ENCODE measurements at places on chromosomes 2 and 18.

DNA sequence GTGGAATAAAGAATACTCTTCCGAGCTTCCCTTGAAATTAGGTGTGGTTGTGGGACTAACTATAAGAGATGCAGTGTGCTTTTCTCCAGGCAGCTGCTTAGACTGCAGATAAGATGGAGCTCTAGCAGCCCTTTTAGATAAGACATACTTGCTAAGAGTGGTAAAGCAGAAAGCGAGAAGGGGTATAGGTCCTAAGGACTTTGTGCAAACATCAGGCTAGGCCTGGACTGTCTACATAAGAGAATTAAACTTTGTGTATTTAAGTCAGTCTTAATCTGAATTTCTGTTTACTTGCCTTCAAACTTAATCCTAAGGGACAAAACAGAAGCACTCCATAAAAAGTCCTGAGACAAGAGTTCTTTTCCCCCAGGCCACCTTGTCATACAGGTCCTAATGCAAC is 218.9 kb downstream of the RAB3GAP1 start:
- DNase-seq: no peak

- no peak for DNase-seq
These were observed 186.5 kb upstream of the RASGRP3 start for GRCh38 chr2:33289961-33290360.

DNA sequence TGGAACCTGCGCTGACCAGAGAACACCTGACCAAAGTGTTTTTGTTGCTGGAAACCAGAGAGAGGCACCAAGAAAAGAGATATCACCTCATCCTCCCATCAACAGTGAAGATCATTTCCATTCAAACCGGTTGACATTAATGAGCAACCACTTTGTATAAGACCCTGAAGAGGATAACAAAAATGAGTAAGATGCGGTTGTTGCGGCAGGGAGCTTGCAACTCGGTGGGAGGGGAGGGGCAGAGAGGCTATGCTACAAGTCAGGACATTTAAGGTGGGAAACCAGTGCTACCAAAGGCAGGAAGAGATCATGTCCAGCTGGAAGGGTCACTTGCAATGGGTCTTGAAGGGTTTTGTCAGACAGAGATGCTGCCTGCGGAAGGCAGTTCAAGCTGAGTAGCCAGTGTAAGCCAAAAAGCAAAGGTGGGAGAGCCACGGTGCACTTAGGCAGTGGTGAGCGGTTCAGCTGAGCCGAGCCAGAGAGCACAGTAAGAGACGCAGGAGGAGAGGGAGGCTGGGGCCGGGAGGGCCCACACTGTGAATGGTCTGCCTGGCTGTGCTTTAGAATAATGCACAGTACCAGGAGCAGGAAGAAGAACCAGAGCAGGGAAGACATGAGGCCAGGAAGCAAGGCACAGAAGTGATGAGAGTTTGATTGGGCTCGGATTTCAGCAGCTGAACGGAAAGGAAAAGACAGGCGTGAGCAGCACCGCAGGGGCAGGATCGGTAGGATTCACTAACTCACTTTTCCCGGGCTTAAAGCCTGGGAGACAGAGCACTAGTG is 24.4 kb upstream of the DTNB start:
- DNase-seq: no peak

GRCh38 chr2:241903121-241904010 is 33.8 kb downstream of the RTP5 start:
- DNase-seq: no peak

DNA sequence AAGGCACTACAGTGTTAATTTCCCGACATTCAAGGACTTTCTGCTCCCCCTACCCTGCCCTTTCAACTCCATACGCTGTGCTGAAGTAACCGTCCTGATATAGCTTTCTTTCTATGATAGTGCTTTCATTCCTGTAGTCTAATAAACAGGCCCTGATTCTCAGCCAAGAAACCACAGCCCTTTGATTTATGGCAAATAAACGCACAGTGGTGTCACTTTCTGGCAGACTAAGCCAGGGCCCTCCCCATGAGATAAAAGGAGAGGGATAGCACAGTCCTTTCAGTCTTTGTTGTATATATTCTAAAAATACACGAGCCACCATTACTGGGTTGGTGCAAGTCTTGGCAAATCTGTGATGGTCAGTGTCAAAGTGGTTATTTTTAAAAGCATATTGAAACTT is 291.2 kb downstream of the ALPK2 start:
- no peak for DNase-seq

DNA sequence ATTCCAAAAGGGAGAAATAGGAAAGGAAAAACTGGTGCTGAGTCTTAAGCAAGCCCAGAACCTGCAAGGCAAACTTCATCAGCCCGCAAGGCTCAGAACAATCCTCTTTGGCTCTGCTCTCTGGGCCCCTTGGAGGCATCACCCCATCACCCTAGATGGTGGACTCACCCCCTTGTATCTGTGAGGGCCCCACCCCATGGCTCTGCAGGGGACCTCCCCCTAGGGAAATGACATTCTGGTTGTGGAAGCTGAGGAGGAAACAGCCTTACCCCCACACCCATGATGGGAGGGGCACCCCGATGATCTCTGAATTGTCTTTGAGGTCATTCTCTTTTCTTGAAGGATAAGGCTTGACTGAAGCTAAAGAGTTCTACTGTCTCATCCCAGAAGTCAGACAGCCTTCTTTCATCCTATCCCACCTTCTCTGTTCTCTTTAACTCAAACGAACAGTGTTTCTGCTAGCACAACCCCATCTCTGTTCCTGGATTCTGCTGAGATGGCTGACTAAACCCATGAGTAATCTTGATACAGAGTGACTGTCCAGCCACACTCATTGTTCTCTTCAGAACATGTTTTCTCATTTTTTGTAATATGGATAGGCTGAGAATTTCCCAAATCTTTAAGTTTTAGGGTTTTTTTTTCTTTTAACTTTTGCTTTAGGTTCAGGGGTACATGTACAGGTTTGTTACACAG is 492.1 kb upstream of the MYT1L start:
- DNase-seq: no peak

- no peak for DNase-seq
These were observed 1.0 kb upstream of the HDAC4 start for GRCh38 chr2:239401881-239402233.

DNA sequence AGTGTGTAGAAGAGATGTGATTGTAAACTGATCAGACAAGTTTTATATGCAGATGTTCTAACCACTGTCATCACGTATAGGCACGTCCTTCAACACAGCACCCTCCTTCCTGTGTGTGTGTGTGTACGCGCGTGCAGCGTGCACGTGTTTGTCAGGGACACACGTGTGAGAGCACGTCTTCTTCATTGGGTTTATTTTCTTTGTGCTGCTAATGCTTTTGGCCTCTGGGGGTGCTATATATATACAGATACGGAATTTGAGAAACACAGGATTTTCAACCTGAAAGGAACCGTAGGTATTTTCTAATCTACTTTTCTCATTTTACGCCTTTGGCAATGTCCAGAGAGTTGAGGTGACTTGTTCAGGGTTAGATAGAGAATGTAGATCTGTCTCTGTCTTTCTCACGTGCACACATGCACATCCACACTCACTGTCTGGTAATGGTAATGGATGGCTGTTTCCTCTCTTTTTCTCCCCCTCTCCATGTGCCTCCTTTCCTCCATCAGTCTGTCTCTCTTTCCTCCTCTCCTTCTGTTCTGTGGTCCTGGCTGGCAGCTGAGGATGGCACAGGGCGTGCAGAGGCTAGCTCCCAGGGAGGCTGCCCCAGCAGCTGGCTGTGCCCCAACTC is 13.4 kb upstream of the CELF4 start:
- DNase-seq: no peak

DNA sequence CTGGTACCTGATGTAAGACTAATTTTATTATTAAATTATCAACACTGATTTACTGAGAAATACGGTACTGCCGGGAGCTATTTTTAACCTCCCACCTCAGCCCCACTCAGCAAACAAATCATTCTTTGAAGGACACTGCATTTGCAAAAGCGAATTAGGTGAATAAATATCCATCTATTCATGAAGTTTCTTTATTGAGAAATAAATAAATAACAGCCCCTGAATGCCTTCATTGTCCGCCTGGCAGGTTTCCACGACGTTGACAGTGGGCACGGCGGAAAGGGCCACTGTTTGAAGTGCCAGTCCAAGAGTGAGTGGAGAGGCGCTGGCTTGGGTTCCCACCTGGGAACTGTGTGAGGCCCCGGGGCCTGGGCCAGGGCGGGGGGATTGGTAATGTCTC is 15.7 kb downstream of the C1QL2 start:
- no peak for DNase-seq

- DNase-seq: no peak
These were observed 9.8 kb downstream of the MALL start for GRCh38 chr2:110105608-110106467.

GRCh38 chr18:62723666-62724281 is 8.4 kb downstream of the PHLPP1 start:
- DNase-seq: no peak

DNA sequence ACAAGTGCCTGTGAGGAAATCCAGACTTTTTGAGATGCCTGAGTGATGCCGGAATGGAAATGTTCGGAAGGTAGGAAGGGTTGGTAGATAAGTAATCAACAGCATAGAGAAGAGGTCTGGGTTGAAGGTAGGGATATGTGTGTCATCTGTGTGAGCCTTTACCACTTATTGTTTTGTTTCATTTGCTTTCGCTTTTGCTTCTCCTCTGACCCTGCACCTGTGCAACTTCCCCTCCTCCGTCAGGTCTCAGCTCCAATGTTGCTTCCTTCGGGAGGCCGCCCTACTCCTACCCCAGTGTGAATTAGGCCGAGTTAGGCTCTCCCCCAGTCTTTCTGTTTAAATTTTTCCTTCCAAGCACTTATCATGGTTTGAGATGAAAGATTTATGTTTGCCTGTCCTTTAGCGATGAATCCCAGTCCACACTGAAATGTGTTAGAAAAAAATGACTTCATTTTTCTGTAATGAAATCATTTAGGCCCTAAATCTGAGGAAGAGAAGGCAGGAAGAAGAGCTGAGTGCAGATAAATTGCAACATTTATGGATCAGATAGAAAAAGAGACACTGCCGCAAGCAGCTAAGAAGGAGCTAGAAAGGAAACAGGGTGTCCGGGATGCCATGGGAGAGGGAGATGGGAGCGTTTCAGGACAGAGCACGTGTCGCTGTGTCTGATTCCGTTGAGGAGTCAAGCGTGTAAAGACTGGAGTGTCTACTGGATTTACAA is 139.6 kb upstream of the PELI1 start:
- DNase-seq: no peak

- DNase-seq: no peak
These were observed 87.1 kb downstream of the HS1BP3 start for GRCh38 chr2:20563833-20564232.

GRCh38 chr2:17915099-17915498 is 36.6 kb downstream of the KCNS3 start:
- no peak for DNase-seq

- DNase-seq: no peak
These were observed 323.7 kb downstream of the SLC4A3 start for GRCh38 chr2:219951099-219951498.

DNA sequence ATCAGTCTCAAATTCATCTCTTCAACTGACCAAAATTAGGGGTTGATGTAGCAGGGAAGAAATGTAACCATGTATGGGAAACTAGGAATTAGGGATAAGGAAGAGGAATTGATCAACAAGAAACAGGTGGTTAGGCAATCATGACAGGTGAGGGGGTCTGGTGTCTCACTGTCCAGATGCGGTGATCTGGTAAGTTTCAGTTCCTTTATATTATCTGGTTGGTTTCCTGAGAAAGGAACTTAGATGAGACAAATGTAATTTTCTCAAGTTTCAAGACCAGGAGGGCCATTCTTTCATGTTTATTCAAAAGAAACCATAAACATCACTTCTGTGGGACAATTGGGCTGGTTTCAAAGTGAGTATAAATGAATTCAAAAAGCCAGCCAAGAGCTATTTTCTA is 306.2 kb upstream of the KCNJ3 start:
- DNase-seq: no peak

DNA sequence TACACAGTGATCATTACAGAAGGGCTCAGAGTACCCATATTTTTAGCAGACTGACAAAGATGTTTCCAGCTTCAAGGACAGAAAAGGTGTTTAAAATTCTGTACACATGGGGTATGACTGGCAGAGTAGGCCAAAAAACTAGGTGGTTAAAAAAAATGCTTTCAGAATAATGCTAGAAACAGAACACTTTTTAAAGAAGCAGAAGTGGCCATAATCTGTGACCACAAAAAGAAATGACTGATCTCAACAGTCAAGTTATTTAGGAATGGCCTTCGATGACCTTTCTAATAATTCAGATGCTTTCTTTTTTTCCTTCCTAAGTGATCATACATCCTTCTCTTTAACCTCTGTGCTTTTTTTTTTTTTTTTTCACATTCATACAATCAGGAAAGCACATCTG is 4.1 kb upstream of the AQP4 start:
- DNase-seq: no peak

DNA sequence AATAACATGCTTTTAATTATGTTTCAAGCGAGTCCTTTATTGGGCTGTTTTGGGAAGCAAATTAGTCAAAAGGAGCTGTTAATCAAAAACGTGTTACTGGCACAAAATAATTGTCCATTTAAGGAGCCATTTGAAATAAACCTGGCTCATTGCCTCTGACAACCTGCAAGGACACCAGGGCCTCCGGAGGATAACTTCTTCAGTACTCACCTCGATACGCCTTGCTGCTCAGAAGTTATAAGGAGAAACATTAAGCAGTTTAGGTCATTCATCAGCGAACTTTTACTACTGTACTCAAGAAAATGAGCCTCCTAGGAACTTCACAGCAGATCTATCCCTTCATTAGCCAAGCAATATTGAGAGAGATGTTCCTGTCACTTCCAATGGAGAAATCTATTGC is 1579.2 kb upstream of the ACVR2A start:
- DNase-seq: no peak

Measured in effector CD4-positive, alpha-beta T cell (primary cell).